ENCODE measurements at places on chromosomes 13 and 19.

GRCh38 chr13:19601749-19602725, 31.4 kb upstream of the MPHOSPH8 start:
- DNase-seq, result peak; percentile 47

DNA sequence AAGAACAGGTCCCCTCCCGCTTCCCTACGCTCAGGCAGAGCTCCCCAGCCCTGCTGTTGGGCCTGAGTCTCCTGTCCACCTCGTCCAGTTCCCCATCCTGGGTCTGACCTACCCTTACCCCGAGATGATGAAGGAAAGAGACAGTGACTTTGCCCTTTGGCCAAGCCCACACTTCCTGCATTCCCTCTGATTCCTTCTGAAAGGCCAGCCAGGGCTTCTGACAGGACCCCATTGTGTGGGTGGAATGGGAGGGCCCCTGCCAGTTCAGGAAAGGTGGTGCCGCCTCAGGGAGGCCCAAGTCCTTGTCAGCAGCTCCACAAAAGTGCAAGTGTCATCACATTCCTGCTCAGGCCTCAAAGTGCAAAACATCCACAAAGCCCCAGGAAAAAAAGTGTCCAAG, 177.8 kb downstream of the PAN3 start:
- DNase-seq, result no peak

- no peak for DNase-seq
Observed at GRCh38 chr19:23792784-23793183, 34.1 kb upstream of the ZNF681 start.

DNA sequence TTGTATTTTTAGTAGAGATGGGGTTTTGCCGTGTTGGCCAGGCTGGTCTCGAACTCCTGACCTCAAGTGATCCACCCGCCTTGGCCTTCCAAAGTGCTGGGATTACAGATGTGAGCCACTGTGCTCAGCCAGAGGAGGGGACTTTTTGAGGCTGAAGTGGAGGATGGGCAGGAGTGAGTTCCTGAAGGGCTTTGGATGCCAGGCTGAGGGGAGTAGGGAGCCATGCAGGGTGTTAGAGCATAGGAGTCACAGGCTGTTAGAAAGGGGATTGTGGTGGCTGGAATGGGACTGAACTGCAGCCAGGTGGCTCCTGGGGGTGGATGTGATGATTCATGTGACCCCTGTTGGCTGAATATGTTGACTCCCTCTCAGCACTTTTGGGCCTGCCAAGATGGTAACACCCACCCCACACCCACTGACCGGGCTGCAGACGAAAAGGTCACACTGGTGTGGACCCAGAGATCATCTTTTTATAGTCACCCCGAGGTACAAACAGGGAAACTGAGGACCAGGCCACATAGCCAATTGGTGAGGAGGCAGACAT, 11.2 kb downstream of the CYP4F22 start:
- no peak for DNase-seq
